ENCODE measurements at places on chromosomes 7 and 10. TPM values are rescaled to one million over a fixed set of nuclear protein-coding genes. Genes with fewer than 3 reads are reported as not detected.
A peak's percentile ranks its signal among the peaks of the same experiment; 100 is the strongest.

GRCh38 chr10:533186-533585 is 156.3 kb downstream of the DIP2C start:
- no peak overlapping the region for H3K4me3 ChIP-seq
- DNase-seq = no peak
- no peaks in the 10 kb centered on the region for H3K36me3 ChIP-seq
- no peaks in the 10 kb centered on the region for H3K27me3 ChIP-seq
- no peaks in the 10 kb centered on the region for H3K4me1 ChIP-seq

DNA sequence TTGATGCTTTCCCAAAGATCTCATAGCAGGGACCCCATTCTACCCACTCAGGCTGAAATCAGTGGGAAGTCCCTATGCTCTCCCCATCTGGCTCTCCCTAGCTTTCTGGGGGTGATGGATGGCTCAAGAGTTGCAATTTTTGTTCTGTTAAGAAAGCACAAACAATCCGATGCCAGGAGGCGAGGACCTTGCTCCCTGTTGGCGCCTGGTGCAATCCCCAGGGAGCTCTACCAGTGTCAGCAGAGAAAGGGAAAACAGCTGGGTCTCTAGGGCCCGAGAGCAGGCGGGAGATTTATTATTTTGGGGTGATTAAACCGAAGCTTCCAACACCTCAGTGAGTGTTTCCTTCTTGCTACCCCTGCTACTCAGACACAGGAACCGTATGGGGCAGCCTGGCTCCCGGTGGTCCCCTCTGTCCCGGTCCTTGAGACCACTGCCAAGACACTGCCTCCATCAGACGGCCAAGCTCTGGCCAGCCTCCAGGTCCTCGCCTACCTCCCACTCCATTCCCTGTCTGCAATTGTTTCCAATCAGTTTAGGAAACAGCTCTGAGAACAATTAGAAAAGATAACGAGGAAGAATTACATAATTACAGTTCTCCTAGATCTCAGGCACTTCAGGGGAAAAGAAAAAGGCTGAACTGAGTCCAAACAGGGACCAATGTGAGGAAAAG is 147.9 kb downstream of the PLXNA4 start:
- DNase-seq = no peak
- H3K4me3 ChIP-seq = no peak overlapping the region
- no peaks in the 10 kb centered on the region for H3K36me3 ChIP-seq
- H3K4me1 ChIP-seq = peaks cover 41% of the 10 kb centered on the region
- H3K27ac ChIP-seq = no peak overlapping the region

DNA sequence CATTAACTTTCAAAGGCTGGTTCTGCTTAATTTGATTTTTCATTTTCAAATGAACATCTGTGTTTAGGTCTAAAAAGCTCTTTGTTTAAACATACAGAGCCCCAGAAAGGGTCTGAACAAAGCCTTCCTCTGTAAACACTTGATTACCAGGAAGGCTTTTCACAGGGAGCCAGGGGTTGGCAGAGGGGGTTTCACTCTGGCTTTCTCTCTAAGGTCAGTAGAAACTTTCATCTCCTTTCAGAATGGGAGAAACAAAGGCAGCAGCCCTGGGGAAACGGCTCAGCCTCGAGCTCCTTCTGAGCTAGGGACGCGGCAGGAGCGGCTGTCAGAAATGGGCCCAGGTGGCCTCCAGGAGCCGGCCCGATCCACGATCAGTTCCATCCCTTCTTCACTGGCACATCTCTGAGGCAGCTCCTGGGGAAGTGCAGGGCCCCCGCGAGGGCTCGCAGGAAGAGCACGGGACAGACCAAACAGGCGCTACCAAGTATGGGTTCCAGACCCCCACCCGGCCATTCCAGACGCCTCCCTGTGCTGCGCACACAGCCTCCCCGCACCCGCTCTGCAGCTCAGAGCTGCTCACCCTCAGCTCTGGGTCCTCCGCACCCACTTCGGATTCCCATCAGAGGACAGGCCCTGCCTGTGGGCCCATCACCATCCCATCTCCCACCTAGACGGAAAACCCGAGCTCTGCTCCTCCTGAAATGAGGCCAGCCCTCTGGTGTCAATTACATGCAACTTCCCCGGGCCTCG is 124.1 kb downstream of the MAD1L1 start:
- no peak for DNase-seq
- peaks cover 4% of the 10 kb centered on the region for H3K36me3 ChIP-seq
- no peaks in the 10 kb centered on the region for H3K27me3 ChIP-seq
- H3K4me3 ChIP-seq = no peak overlapping the region
- H3K27ac ChIP-seq = no peak overlapping the region
- H3K4me1 ChIP-seq = peaks cover 45% of the 10 kb centered on the region

DNA sequence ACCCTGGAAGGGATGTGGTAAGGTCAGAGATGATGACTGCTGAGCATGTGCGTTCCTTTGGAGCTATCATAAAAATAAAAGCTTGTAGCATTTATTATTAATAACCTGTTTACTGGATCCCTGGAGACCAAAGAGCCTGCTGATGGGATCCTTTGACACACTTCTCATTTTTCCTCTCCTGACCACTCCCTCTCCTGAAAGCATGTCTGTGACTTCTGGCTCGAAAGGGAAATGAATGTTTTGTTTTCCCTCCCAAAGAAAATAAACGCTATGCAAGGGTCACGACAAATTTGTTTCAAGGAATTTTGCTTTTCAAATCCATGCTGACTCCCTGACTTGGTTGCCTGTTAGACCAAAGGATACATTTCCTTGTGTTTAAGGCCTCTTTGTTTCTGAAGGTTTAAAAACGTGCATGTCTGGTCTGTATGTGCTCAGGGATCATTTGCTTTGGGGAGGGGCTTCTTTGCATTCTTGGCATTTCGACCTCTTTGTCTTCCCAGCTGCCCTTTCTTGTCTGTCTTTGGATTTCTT is 185.1 kb upstream of the AGK start:
- no peak overlapping the region for H3K4me3 ChIP-seq
- no peak for DNase-seq
- H3K4me1 ChIP-seq = no peaks in the 10 kb centered on the region
- H3K27me3 ChIP-seq = no peaks in the 10 kb centered on the region
- no peak overlapping the region for H3K27ac ChIP-seq

DNA sequence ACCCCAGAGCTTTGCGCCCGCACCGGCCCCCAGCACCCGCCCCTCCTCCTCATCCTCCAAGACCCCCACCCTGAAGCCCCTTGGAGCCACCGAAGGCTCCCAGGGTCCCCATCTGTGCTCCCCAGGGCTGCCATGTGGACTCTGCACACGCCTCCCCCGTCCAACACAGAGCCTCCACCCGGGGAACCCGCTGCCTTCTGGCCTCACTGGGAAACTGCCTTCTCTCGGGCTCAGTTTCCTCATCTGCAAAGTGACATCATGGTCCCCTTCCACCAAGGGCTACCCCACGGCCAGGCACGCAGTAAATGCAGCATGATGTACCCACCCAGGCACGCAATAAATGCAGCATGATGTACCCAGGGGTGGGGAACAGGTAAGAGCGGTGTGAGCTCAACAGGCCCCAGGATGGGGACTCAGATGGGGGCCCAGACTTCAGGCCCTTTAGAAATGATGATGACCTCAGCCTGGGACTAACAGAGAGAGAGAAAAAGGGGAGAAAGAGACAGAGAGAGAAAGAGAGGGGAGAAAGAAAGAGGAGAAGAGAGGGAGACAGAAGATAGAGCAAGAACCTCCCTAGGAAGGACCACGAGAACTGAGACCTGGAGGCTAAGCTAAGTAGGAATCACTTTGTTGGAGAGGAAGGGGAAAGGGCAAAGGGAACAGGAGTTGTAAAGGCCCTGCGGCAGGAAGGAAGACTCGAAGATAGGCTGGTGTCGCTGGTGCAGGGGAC is 2.5 kb upstream of the MICALL2 start:
- no peaks in the 10 kb centered on the region for H3K27me3 ChIP-seq
- no peak overlapping the region for H3K4me3 ChIP-seq
- no peaks in the 10 kb centered on the region for H3K36me3 ChIP-seq
- H3K4me1 ChIP-seq = peaks cover 19% of the 10 kb centered on the region
- DNase-seq = no peak

DNA sequence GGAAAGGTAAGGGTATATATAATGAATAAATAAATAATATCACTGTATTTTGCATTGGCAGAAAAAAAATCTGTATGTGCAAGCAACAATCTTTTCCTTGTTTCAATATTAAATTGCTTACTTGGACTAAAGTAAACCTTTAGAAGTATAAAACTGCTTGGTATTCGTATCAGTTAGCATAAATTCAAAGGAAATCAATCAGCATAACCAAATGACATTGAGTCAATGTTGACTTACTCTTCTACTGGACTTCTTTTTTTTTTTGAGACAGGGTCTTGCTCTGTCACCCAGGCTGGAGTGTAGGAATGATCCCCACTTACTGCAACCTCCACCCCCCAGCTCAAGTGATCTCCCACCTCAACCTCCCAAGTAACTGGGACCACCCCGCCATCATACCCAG is 42.3 kb upstream of the KMT2C start:
- H3K36me3 ChIP-seq = no peaks in the 10 kb centered on the region
- no peak for DNase-seq
- no peaks in the 10 kb centered on the region for H3K27me3 ChIP-seq
- no peak overlapping the region for H3K4me3 ChIP-seq
- no peak overlapping the region for H3K27ac ChIP-seq

DNA sequence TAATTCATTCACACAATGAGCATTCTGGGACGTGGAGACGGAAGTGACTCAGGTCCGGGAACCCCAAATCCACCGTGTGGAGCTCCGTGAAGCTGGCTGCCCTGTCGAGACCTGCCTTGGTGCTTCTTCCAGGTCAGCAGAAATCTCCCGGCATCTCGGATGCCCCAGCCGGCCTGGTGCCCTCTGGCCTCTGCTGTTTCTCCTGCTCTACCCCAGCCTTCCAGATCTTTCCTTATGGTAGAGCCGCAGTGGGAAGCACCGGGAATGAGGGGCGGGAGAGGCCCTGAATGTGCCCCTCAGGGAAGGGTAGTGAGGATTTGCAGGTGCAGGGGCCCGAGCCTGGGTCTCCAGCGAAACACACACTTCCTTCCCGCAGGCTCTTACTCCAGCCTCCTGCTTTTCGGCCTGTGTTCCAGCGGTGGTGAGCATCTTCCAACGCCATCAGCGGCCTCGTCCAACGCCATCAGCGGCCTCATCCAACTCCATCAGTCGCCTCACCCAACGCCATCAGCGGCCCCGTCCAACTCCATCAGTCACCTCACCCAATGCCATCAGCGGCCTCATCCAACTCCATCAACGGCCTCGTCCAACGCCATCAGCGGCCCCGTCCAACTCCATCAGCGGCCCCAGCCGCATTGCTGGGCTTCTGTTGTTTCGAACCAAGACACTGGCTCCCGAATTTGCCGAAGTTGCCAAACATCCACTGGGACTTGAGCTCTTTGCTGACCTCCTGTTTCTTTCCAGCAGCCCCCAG is 57.1 kb upstream of the PDGFA start:
- H3K4me1 ChIP-seq = peaks cover 3% of the 10 kb centered on the region
- peaks cover 19% of the 10 kb centered on the region for H3K36me3 ChIP-seq
- no peaks in the 10 kb centered on the region for H3K27me3 ChIP-seq

- H3K4me3 ChIP-seq = no peak overlapping the region
- no peaks in the 10 kb centered on the region for H3K4me1 ChIP-seq
- no peak overlapping the region for H3K27ac ChIP-seq
- H3K36me3 ChIP-seq = no peaks in the 10 kb centered on the region
- no peak for DNase-seq
- H3K27me3 ChIP-seq = no peaks in the 10 kb centered on the region
Measured at GRCh38 chr7:90270431-90271178, 25.6 kb downstream of the CFAP69 start.

DNA sequence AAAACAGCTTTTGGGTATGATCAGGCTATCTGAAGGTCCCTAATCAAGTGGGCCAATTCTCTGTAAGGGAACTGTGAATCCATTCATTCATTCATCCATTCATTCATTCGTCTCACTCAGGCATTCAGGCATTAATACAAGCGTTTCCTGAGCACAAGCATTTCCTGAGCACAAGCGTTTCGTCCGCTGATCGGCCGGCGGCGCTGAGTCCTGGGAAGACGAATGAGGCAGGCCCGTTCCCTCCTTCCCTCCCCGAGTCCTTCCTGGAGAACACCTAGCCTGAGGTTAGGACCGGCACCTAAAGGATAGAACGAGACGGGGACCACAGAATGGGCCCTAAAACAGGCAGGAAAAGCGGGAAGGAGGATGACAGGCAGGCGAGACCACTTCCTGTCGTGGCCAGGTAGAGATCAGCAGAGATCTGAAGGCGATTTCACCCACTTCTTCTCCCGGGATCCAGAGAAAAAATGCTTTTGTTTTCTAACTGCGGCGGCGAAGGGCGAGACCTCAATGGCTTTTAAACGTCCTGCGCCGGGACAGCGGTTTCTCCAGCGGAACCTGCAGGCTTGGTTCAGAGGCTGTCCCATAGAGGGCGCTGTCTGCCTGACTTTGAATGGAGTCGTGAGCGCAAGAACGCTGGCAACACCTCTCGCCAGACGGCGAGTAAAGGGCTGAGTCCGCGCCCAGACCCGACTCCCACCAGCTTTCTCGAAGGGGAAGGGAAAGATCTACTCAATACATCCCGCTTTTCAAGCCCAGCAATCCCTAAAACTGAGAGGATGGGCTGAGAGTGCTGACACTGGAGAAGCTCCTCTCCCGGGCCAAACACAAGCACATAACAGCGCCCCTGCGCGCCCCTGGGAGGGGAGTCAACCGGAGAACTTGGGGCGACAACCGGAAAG is 2.9 kb upstream of the HMX3 start:
- H3K27me3 ChIP-seq = peaks cover 75% of the 10 kb centered on the region
- H3K27ac ChIP-seq = peak overlapping the region; percentile 2
- H3K4me3 ChIP-seq = peak overlapping the region; percentile 44
- peak; percentile 94 for DNase-seq

DNA sequence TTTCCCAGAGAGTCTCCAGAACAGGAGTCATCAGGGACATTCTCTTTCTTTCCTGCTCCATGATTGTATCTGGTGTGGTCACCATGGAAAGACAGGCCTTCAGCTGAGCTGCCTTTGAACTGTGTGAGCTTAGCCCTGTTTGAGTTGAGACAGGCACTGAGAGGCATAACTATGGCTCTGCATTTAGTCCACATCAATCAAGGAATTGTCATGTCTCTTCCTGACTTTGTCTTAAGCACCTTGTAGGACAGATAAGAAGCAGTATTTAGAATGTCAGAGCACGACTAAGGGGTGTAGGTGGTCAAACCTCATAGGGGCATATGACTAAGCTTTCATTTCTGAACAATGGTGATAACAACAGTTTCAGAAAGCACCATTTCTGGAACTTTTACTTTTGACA is 53.5 kb downstream of the EPDR1 start:
- no peaks in the 10 kb centered on the region for H3K36me3 ChIP-seq
- no peak overlapping the region for H3K27ac ChIP-seq
- H3K27me3 ChIP-seq = peaks cover 4% of the 10 kb centered on the region
- no peaks in the 10 kb centered on the region for H3K4me1 ChIP-seq
- no peak overlapping the region for H3K4me3 ChIP-seq

DNA sequence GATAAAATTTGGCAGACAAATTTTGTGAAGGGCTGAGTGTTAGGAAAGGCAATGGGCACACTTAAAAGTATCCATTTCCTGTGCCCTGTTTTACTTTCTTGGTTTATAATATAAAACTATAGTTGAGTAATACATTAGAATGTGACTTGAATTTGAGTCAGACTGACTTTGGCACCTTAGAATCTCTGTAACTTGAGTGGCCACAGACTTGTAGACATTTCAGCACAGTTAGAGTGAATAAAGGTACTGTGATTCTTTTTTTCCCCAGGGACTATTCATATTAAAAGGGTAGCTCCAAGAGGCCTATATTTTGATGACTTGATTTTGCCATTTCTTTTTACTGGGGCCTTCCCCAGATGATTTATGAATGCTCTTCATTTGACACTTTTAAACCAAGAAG is 22.4 kb downstream of the GBF1 start:
- peaks cover 12% of the 10 kb centered on the region for H3K36me3 ChIP-seq
- H3K27me3 ChIP-seq = no peaks in the 10 kb centered on the region
- peaks cover 67% of the 10 kb centered on the region for H3K4me1 ChIP-seq
- H3K4me3 ChIP-seq = no peak overlapping the region

MRPS33 gene
- total RNA-seq = 116 TPM

ITGB8 gene
- not detected for total RNA-seq

UBN2 gene
- total RNA-seq = 9.7 TPM

NKX1-2 gene
- not detected for total RNA-seq

SPDYE1 gene
- not detected for total RNA-seq

Measured in activated naive CD4-positive, alpha-beta T cell treated with anti-CD3 and anti-CD28 coated beads for 36 hours (primary cell).